ENCODE measurements at places on chromosomes 16 and 17.

GRCh38 chr17:50837980-50838954 is 2.9 kb downstream of the WFIKKN2 start:
- no peak for DNase-seq

DNA sequence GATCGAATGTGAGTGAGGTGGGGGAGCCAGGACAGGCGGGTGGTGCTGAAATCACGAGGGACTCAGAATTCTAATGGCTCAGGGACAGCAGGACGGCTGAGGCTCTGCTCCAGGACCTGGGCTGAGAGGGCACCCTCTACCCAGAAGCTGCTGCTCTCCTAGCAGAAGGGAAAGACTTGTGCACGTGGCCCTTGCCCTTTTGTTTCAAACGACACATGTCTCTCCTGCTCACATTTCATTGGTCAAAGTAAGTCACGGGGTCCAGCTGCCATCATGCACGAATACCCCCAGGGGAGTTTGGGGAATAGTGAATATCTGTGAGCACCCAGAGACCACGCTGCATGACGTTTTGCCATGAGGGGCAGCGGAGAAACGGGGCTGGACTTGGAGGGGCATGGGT is 73.2 kb downstream of the RTN4RL1 start:
- no peak for DNase-seq

- no peak for DNase-seq
These were observed 29.9 kb downstream of the DCUN1D3 start for GRCh38 chr16:20870122-20870820.

GRCh38 chr17:76422860-76423259 is 30.1 kb downstream of the UBE2O start:
- no peak for DNase-seq

DNA sequence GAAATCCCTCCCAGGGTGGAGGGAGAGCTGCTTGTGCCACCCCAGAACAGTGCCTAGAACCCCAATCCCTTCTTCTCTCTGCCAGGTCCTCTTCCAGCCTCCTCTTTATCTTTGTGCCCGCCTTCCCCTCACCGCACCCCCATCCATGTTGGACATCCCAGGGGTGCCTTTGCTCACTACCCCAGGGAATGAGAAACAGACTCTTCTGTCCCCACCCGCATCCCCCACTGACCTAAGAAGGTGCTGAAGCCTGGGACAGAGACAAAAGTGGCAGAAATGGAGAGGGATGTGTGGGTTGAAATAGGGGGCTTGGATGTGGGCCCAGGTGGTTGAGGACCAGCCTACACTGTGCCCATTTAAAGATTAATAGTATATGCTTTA is 17.0 kb downstream of the ALOX15B start:
- no peak for DNase-seq

- DNase-seq, result no peak
These were observed 226.5 kb upstream of the MPHOSPH6 start for GRCh38 chr16:82396509-82396908.

- no peak for DNase-seq
These were observed 8.0 kb downstream of the TSR3 start for GRCh38 chr16:1343428-1344242.

- no peak for DNase-seq
These were observed 20.4 kb downstream of the COTL1 start for GRCh38 chr16:84597528-84597896.

- DNase-seq, result no peak
These were observed 9.9 kb downstream of the ZDHHC1 start for GRCh38 chr16:67406111-67406971.

GRCh38 chr17:81828656-81829055 is 4.4 kb downstream of the MCRIP1 start:
- DNase-seq, result no peak

- DNase-seq, result peak; percentile 75
These were observed 91.3 kb downstream of the SNX29 start for GRCh38 chr16:12067714-12068401.

DNA sequence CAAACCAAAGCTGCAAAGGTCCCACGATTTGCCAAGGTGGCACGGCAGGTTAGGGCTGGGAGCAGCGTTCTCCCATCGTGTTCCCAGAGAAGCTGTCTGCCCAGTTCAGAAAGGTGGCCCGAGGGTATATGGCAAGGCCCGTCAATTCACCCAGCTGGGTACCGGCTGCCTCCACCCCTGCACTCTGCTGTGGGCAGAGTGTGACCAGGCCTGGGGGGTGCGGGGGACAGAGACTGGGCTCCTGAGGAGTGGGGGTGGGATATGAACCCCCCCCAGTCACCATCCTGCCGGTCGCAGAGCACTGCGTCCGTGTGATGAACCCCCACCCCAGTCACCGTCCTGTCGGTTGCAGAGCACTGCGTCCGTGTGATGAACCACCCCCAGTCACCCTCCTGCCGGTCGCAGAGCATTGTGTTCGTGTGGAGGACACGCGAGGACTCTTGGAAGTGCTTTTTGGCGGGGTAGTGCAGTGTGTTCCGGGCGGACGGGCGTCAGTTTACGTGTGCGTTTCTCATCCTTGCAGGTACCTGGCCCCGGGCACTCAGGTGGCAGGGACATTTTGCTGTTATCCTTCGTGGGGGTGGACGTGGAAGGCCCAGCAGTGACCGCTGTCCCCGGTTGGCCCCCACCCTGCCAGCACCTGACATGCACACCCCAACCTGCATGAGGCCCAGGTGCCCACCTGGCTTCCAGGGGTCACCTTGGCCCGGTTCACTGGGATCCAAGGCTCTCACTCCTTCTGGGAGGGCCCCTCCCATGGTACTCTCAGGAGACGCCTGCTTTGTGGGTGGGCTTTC is 2.7 kb upstream of the FASN start:
- DNase-seq, result no peak

DNA sequence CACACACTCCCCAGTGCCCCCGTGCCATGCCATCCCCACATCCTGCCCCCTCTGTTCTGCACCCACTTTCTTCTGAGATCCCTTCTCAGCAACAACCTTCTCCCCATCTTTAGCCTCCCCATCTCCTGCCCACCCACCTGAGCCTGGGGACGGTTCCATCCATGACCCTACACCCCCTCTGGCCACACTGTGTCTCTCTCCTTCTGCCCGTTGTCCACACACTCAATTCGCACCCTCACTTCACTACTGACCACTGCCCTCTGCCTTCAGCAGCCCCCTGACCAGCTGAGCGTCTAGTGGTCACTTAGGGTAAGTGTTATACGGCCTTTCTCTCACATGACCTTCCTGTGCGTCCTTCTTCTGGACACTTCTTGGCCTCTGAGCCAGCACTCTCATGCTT is 6.1 kb downstream of the ARHGAP27 start:
- DNase-seq, result no peak

DNA sequence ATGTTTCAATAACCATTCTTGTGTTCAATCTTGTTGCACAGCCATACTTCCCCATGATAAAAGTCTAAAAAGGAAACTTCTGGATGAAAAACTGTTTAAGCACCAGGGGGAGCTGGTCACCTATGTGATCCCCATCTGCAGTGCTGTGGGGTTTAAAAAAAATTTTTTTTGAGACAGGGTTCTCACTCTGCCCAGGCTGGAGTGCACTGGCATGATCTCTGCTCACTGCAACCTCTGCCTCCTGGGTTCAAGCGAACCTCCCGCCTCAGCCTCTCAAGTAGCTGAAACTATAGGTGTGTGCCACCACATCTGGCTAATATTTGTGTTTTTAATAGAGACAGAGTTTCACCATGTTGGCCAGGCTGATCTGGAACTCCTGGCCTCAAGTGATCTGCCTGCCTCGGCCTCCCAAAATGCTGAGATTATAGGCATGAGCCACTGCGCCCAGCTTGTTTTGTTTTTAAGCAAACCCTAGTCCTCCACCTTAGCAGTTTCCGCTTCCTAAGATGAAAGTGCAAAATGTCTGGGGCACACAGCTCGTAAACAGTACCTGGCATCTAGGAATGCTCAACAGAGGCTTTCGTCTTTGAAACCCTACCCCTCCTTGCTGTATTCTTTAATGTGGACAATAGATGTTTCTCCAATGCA is 25.4 kb downstream of the DNAJA2 start:
- peak; percentile 60 for DNase-seq

- DNase-seq, result no peak
These were observed 142.0 kb upstream of the CDH11 start for GRCh38 chr16:65263896-65264295.

DNA sequence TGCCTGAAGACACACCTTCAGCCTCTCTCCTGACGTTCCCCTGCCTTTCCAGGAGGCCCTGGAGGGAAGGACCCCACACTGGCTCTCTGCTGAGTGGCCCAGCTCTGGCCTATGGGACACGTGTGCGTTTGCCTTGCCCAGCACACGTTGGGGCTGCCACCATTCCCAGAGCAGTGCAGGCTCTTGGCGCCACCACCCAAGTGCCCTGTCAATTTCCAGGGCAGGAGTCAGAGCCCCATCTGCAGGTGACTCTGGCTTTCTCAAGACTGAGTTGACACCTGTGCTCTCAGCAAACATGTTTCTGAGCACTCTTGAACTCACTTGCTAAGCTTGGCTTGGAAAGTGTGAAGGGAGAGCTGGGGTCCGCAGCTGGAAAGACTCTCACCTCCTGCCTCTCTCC is 4.7 kb upstream of the IRF8 start:
- DNase-seq, result no peak

DNA sequence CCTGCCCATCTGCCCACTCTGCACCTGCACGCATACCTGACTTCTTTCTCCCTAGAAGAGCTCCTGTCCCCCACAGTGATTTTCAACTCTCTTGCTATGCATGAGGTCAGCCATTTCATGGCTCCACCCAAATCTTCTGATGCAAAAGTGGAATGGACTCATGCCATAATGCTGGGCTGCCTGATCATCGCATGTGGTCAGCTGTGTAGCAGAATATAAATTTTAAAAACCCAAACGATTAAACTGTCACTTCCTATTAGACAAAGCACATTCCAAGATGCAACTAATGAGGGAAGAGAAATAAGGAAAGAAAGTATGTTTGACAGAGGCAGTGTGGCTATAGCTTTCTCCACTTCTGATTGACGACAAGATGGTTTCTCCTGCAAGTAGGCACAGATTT is 26.1 kb downstream of the GRIN2A start:
- no peak for DNase-seq

GRCh38 chr16:22926105-22926751 is 112.3 kb downstream of the HS3ST2 start:
- no peak for DNase-seq

- peak; percentile 87 for DNase-seq
These were observed 3.7 kb downstream of the TMC8 start for GRCh38 chr17:78133971-78134898.

All from CD4-positive, alpha-beta T cell treated with Interleukin-2 at 100 ng/mL for 4 hours (primary cell).